ENCODE measurements at places on chromosomes 16 and 17. TPM values are rescaled to one million over a fixed set of nuclear protein-coding genes. Genes with fewer than 3 reads are reported as not detected.

Gene MYOCD
- not detected for total RNA-seq

Gene KRTAP17-1
- total RNA-seq: not detected

DNA sequence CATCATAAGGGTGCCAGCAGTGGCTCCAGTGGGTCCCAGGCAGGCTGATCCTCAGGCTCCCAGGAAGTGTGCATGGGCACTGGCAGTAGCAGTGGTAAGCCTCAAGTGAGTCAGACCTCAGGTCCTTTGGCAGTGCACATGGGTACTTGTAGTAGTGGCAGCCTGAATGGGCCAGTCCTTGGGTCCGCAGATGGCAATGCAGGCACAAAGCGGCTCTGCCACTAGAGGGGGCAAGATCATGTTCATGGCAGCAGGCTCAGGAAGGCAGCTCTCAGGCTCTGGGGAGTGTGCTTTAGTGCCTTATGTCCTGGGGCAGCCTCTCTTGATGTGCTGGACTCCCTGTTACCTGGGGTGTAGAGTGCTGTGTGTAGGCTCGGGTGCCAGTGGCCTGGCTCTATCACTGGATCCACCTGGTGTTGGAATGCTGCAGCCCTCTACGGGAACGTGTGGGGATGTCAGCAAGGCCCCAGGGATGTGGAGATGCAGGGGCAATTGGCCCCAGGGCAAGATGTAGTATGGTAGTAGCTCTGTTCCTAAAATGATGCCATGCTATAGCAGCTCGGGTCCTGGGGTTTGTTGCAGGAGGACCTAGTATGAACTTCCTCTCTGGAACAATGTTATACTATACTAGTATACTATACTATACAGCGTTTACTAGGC, 11.0 kb downstream of the ACSM3 start:
- peaks cover 5% of the 10 kb centered on the region for H3K36me3 ChIP-seq
- no peak overlapping the region for H3K27ac ChIP-seq
- no peaks in the 10 kb centered on the region for H3K27me3 ChIP-seq
- H3K4me3 ChIP-seq: no peak overlapping the region
- DNase-seq: peak; percentile 17

DNA sequence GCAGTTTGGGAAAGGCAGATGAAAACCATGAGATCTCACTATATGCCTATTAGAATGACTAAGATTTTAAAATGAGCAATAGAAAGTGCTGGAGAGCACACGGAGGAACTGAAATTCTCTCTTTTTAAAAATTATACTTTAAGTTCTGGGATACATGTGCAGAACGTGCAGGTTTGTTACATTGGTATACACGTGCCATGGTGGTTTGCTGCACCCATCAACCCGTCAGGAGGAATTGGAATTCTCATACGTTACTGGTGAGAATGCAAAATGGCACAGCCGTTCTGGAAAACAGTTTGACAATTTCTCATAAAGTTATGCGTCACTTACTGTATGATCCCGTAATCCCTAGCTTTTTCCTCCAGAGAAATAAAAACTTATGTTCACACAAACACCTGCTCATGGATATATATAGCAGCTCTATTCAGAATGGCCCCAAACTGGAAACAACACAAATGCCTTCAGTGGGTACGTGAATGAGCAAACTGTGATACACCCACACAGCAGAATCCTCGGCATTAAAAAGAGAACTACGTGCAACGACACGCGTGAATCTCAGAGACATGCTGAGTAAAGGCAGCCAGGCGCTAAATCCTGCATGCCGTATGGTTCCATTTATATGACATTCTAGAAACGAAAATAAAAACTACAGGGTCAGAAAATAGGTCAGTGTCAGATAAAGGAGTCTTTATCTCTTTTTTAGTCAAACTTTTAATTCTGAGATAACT, 11.8 kb downstream of the PIK3R6 start:
- H3K4me3 ChIP-seq: no peak overlapping the region
- peaks cover 5% of the 10 kb centered on the region for H3K27me3 ChIP-seq
- H3K4me1 ChIP-seq: peaks cover 10% of the 10 kb centered on the region
- peaks cover 3% of the 10 kb centered on the region for H3K36me3 ChIP-seq
- no peak for DNase-seq

GRCh38 chr16:50676684-50677225, 4.4 kb downstream of the SNX20 start:
- H3K36me3 ChIP-seq: peaks cover 24% of the 10 kb centered on the region
- peak overlapping the region; percentile 99 for H3K27ac ChIP-seq
- H3K27me3 ChIP-seq: no peaks in the 10 kb centered on the region
- no peak for DNase-seq

- no peak for DNase-seq
- no peaks in the 10 kb centered on the region for H3K36me3 ChIP-seq
- H3K27ac ChIP-seq: no peak overlapping the region
- H3K4me1 ChIP-seq: peaks cover 4% of the 10 kb centered on the region
- peaks cover 19% of the 10 kb centered on the region for H3K27me3 ChIP-seq
These were observed 45.2 kb upstream of the DHX40 start for GRCh38 chr17:59520251-59520650.

Gene KRT33B
- not detected for total RNA-seq

Gene TBC1D24
- 4.4 TPM for total RNA-seq

GRCh38 chr17:79779084-79779529, 1.2 kb downstream of the CBX2 start:
- H3K4me3 ChIP-seq: peak overlapping the region; percentile 90
- H3K36me3 ChIP-seq: no peaks in the 10 kb centered on the region
- H3K4me1 ChIP-seq: peaks cover 15% of the 10 kb centered on the region

- no peaks in the 10 kb centered on the region for H3K27me3 ChIP-seq
- H3K4me3 ChIP-seq: no peak overlapping the region
- DNase-seq: no peak
- H3K27ac ChIP-seq: peak overlapping the region; percentile 32
- peaks cover 2% of the 10 kb centered on the region for H3K36me3 ChIP-seq
These were observed 24.7 kb downstream of the AXIN2 start for GRCh38 chr17:65536573-65537342.

DNA sequence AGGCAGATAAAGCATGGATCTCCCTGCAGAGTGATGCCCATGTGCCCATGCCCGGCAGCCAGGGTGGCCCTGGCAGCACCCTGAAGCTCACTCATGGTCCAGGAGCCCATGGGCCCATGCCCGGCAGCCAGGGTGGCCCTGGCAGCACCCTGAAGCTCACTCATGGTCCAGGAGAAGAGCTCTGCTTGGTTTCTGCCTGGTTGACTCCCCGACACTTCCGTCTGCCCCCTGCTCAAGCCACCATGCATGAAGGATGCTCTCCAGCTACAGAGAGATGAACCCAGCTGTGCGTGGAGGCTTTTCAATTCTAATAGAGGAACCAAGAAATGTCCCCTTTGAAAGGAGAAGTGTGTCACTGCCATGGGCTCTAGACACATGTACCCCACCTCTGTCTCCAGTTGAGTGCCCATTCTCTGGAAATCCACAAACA, 8.7 kb downstream of the CCL17 start:
- peaks cover 2% of the 10 kb centered on the region for H3K36me3 ChIP-seq
- H3K27ac ChIP-seq: no peak overlapping the region
- H3K27me3 ChIP-seq: peaks cover 11% of the 10 kb centered on the region
- peaks cover 9% of the 10 kb centered on the region for H3K4me1 ChIP-seq
- H3K4me3 ChIP-seq: peak overlapping the region; percentile 5

- H3K27ac ChIP-seq: no peak overlapping the region
- no peaks in the 10 kb centered on the region for H3K27me3 ChIP-seq
- no peak for DNase-seq
- no peak overlapping the region for H3K4me3 ChIP-seq
These were observed 12.0 kb downstream of the PRR11 start for GRCh38 chr17:59167571-59168001.

GRCh38 chr17:57352665-57353175, 96.4 kb downstream of the MSI2 start:
- peaks cover 9% of the 10 kb centered on the region for H3K36me3 ChIP-seq
- DNase-seq: no peak
- H3K4me3 ChIP-seq: no peak overlapping the region
- no peaks in the 10 kb centered on the region for H3K27me3 ChIP-seq
- peaks cover 54% of the 10 kb centered on the region for H3K4me1 ChIP-seq
- peak overlapping the region; percentile 24 for H3K27ac ChIP-seq

Gene RNU2-1
- 5,780 TPM for total RNA-seq

Gene RNF135
- 2.3 TPM for total RNA-seq
